Endothelial cell (in vitro differentiated cells): ENCODE measurements at places on chromosomes 11 and 22. TPM values are rescaled to one million over a fixed set of nuclear protein-coding genes. Genes with fewer than 3 reads are reported as not detected.

- H3K4me1 ChIP-seq, result no peaks in the 10 kb centered on the region
- H3K36me3 ChIP-seq, result peaks cover 8% of the 10 kb centered on the region
- H3K4me3 ChIP-seq, result no peak overlapping the region
- H3K27me3 ChIP-seq, result no peaks in the 10 kb centered on the region
- peak; percentile 3 for DNase-seq
Observed at GRCh38 chr11:2779981-2780849, 80.4 kb upstream of the KCNQ1OT1 start.

- no peak overlapping the region for H3K27ac ChIP-seq
- no peak overlapping the region for H3K4me3 ChIP-seq
Observed at GRCh38 chr11:23947883-23948282, 549.0 kb upstream of the LUZP2 start.

The SCGB2A2 gene
- total RNA-seq, result not detected

DNA sequence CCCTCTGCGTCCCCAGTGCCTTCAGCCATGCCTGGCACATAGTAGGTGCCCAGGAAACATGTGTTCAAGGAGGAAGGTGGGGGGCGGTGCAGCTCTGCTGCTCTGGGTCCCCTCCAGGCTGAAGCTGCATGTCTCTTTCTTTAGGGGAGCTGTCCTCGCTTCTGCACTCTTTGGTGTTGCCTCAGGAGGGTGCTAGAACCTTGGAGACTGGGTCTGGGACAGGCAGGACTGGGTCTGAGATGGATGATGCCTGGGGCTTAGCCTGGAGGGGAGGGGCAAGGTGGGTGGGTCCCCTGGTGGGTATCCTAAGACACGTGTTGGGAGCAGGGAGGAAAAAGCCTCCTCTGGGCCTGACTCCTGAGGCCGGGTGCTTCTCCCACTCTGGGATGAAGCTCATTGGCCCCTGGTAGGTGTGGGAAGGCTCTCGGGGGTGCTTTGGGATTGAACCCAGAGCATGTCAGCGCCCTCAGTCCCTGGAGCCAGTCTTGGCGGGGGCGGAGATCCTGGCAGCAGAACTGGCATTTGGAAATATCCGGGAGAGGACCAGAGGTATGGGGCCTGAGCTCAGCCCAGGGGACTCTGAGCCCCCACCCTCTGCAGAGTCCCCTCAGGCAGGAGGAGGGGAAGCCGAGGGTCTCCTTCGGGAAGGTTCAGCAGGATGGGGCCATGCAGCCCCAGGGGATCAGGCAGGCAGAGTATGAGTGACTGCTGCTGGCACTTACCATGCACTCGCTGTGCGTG, 6.7 kb upstream of the GSTP1 start:
- H3K27me3 ChIP-seq, result peaks cover 8% of the 10 kb centered on the region
- no peak for DNase-seq
- H3K4me1 ChIP-seq, result peaks cover 6% of the 10 kb centered on the region
- no peak overlapping the region for H3K4me3 ChIP-seq
- no peaks in the 10 kb centered on the region for H3K36me3 ChIP-seq
- H3K27ac ChIP-seq, result no peak overlapping the region

DNA sequence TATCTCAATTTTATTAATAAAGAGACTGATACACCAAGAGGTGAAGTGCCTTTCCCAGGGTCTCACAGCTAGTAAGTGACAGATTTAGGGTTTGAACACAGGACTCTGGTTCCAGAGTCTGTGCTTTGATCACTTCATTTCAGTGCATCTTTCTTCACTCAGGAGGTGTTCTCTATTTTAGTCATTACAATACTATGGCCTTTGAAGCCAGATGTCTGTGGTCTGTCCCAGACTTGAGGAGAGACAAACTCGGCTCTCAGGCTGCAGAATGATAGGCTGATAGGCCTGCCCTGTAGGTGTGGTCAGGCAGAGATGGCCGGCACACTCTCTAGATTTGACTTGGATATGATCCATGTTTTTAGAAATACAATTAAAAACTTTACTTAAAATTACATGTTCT, 478.5 kb upstream of the CCDC90B start:
- DNase-seq, result no peak
- H3K36me3 ChIP-seq, result no peaks in the 10 kb centered on the region
- no peak overlapping the region for H3K27ac ChIP-seq
- H3K4me3 ChIP-seq, result no peak overlapping the region

- H3K27ac ChIP-seq, result no peak overlapping the region
- no peak overlapping the region for H3K4me3 ChIP-seq
- H3K27me3 ChIP-seq, result peaks cover 5% of the 10 kb centered on the region
- H3K4me1 ChIP-seq, result peaks cover 7% of the 10 kb centered on the region
- no peak for DNase-seq
Observed at GRCh38 chr11:85965202-85965601, 103.7 kb downstream of the PICALM start.

DNA sequence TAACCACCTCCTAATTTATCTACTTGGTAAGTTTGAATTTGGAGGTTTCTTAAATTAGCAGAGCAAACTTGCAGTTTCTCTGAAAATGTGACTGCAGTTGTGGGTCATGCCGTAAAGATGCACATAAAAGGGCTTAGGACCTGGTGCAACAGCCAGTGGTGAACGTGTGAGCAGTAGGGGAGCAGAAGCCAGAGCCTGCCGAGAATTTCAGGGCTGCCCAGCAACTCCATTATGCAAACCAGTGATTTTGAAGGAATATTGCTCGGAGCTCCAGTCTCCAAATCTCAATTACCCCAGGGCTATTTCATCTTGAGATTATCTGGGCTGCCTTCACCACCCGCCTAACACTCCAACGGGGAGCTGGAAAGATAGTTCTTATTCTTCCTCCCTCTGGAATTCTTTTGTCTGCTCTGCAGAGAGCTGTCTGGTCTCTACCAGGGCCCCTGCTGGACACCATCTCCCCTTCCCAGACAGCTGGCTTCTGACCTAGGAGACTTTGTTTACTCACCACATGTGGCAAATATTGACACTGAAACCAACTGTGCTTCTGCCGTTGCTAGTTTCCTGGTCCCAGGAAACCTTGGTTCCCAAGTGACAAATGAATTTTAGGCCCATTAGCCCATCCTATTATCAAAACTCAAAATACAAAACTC, 93.9 kb downstream of the DSCAML1 start:
- DNase-seq, result no peak
- peaks cover 6% of the 10 kb centered on the region for H3K4me1 ChIP-seq
- H3K36me3 ChIP-seq, result no peaks in the 10 kb centered on the region
- peaks cover 6% of the 10 kb centered on the region for H3K27me3 ChIP-seq
- no peak overlapping the region for H3K4me3 ChIP-seq

- peaks cover 5% of the 10 kb centered on the region for H3K27me3 ChIP-seq
- H3K36me3 ChIP-seq, result peaks cover 16% of the 10 kb centered on the region
- DNase-seq, result no peak
- no peak overlapping the region for H3K4me3 ChIP-seq
- no peak overlapping the region for H3K27ac ChIP-seq
Observed at GRCh38 chr11:32888805-32889204, 3.8 kb upstream of the QSER1 start.

- peaks cover 4% of the 10 kb centered on the region for H3K27me3 ChIP-seq
- no peaks in the 10 kb centered on the region for H3K4me1 ChIP-seq
- no peaks in the 10 kb centered on the region for H3K36me3 ChIP-seq
- DNase-seq, result no peak
Observed at GRCh38 chr22:39646398-39647063, 76.0 kb downstream of the CACNA1I start.

GRCh38 chr11:112024773-112025678, at the start of gene DLAT:
TSS of gene DLAT (plus strand) at chr11:112025408. CDS start at chr11:112025473, 65 bp downstream.
- peak within 1 kb of the TSS; percentile 98 for H3K4me3 ChIP-seq
- no peaks in the 10 kb centered on the region for H3K27me3 ChIP-seq
- peaks cover 16% of the 10 kb centered on the region for H3K4me1 ChIP-seq
- peak; percentile 89 for DNase-seq
- H3K36me3 ChIP-seq, result peaks cover 15% of the 10 kb centered on the region
- H3K27ac ChIP-seq, result peak within 1 kb of the TSS; percentile 88

GRCh38 chr11:71430166-71430565, 18.0 kb downstream of the DHCR7 start:
- H3K27ac ChIP-seq, result no peak overlapping the region
- no peak for DNase-seq
- no peak overlapping the region for H3K4me3 ChIP-seq
- H3K36me3 ChIP-seq, result peaks cover 18% of the 10 kb centered on the region

DNA sequence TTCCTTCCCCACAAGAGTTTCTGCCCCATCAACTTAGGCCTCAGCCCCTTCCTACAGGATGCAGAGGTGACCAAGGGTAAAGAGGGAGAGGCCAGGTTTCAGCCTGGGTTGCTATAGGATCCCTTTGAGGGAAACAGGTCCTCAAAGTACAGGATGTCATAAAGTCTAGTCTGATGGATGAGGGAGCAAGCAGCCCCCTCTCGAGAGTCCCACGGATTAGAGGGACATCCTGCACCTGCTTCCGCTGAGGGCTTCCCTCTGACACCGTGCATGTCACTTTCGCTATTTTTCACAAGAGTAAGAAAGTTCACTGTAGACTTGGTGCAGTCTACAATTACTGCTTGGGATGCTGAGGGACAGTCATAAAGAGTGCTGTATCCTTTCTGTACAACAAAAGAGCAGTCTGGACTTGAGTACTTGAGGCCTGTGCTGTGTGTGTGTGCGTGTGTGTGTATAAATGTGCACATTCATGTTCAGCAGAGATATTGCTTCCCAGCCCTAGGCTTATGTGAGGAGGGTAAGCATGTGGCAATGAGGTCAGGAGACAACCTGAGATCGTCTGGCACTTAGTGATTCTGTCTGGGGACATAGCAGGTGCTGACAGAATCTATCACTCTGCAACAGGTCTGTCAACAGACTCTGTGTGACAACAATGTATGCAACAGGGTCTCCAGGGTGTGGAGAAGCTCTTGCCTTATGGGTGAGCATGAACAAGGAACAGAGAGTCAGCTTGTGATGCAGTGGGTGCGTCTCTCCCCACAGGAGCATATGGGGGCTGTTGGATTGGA, 18.0 kb upstream of the CHST1 start:
- no peak overlapping the region for H3K4me3 ChIP-seq
- H3K27me3 ChIP-seq, result peaks cover 3% of the 10 kb centered on the region
- H3K36me3 ChIP-seq, result no peaks in the 10 kb centered on the region
- H3K4me1 ChIP-seq, result peaks cover 10% of the 10 kb centered on the region

DNA sequence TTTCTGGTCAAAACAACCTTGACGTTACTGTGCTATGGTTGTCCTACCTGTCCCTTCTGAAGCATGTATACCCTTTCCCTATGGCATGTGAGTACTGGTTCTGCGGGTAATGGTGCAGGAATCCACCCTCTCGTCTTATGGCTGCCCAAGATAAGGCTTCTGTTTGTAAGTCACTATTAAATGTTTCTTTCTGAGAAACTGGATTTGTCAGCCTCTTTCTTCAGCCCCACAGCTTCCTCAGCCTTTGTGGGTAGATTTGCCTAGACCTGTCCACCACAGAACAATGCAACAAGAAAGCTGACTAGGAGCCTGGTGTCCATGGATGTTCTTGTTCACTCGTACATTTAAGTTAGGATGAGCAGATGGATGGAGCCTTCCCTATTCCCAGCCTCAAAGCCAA, 14.4 kb downstream of the MMP7 start:
- H3K27ac ChIP-seq, result no peak overlapping the region
- H3K4me1 ChIP-seq, result no peaks in the 10 kb centered on the region
- no peak overlapping the region for H3K4me3 ChIP-seq
- H3K36me3 ChIP-seq, result no peaks in the 10 kb centered on the region
- H3K27me3 ChIP-seq, result peaks cover 4% of the 10 kb centered on the region

DNA sequence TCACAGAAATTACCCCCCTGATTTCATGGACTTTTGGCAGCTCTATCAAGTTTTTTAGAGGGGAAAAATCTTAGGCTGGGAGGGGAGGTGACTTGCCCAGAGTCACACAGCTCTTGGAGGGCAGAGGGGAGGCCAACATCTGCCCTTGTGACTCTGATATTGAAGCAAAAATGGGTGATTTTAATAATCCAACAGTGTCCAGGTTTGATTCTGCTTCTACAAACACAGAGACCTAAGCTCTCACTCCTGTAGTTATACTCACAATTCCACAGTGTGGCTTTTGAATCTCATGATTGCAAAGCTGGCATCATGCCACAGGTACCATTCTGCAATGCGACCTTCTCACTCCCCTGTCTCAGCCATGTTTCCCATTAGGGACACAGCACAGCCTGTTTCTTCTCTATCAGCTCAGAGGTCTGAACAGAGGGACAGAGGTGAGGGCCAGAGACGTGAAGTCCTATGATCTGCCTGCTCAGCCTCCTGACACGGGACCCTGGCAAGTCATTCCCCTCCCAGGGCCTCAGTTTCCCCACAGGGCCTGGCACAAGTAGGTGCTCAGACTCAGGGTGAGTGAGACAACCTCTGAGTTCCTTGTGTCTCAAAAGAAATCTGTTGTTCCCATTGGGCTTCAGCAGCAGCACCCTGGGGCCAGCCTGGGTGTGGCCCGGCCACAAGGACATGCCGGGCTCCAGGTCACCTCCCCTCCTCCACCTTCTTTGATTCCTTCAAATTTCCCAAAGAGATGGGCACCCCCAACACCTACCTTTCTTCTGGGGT, 766 bp downstream of the APOL2 start:
- DNase-seq, result no peak
- peak overlapping the region; percentile 95 for H3K27ac ChIP-seq
- peaks cover 44% of the 10 kb centered on the region for H3K4me1 ChIP-seq
- H3K27me3 ChIP-seq, result peaks cover 8% of the 10 kb centered on the region
- H3K4me3 ChIP-seq, result peak overlapping the region; percentile 93

GRCh38 chr11:18522388-18522787, 4.4 kb downstream of the TSG101 start:
- peak overlapping the region; percentile 56 for H3K4me3 ChIP-seq
- DNase-seq, result no peak
- H3K27ac ChIP-seq, result peak overlapping the region; percentile 3
- peaks cover 10% of the 10 kb centered on the region for H3K27me3 ChIP-seq
- peaks cover 14% of the 10 kb centered on the region for H3K4me1 ChIP-seq

- peaks cover 7% of the 10 kb centered on the region for H3K27me3 ChIP-seq
- no peaks in the 10 kb centered on the region for H3K36me3 ChIP-seq
- H3K27ac ChIP-seq, result no peak overlapping the region
- no peak overlapping the region for H3K4me3 ChIP-seq
- no peak for DNase-seq
Observed at GRCh38 chr22:24502541-24502940, 7.4 kb downstream of the UPB1 start.

- H3K27me3 ChIP-seq, result no peaks in the 10 kb centered on the region
- H3K4me1 ChIP-seq, result no peaks in the 10 kb centered on the region
- no peak overlapping the region for H3K4me3 ChIP-seq
- no peak overlapping the region for H3K27ac ChIP-seq
Observed at GRCh38 chr11:102614485-102614884, 10.6 kb downstream of the MMP20 start.

GRCh38 chr11:12120031-12121008, 9.9 kb downstream of the MICAL2 start:
- H3K4me3 ChIP-seq, result no peak overlapping the region
- peak overlapping the region; percentile 1 for H3K27ac ChIP-seq
- peaks cover 12% of the 10 kb centered on the region for H3K27me3 ChIP-seq
- no peak for DNase-seq
- peaks cover 60% of the 10 kb centered on the region for H3K4me1 ChIP-seq

The C11orf16 gene
- total RNA-seq, result not detected
